ENCODE measurements at places on chromosomes 5 and 9. TPM values are rescaled to one million over a fixed set of nuclear protein-coding genes. Genes with fewer than 3 reads are reported as not detected.

The FOXI1 gene
- total RNA-seq: not detected

The HTR4 gene
- not detected for total RNA-seq

The PDLIM4 gene
- not detected for total RNA-seq

The SH3RF2 gene
- total RNA-seq: 0.40 TPM

The HMCN2 gene
- not detected for total RNA-seq

The GFI1B gene
- not detected for total RNA-seq

The PPIC gene
- total RNA-seq: not detected

The AFAP1L1 gene
- not detected for total RNA-seq

The PCDHGC4 gene
- not detected for total RNA-seq

The THBS4 gene
- total RNA-seq: 0.64 TPM

The MAMDC4 gene
- total RNA-seq: 12.4 TPM

The BSPRY gene
- total RNA-seq: 2.3 TPM

The LTC4S gene
- total RNA-seq: 2.5 TPM

The CATSPER3 gene
- total RNA-seq: 1.4 TPM

The GARNL3 gene
- 2.0 TPM for total RNA-seq

The SPATA31D3 gene
- not detected for total RNA-seq

The DEPDC1B gene
- total RNA-seq: 46.7 TPM

The PCDHGA6 gene
- total RNA-seq: not detected

Data from activated CD4-positive, alpha-beta T cell treated with anti-CD3 and anti-CD28 coated beads, Interleukin-2, amount 10 ng/mL, durations not matched to agents 7 days and 5 days (primary cell).